Memory B cell (primary cell): ENCODE measurements at places on chromosomes 11 and 22.

GRCh38 chr11:129871914-129872313 is 23.5 kb downstream of the NFRKB start:
- H3K36me3 ChIP-seq: peaks cover 49% of the 10 kb centered on the region
- no peak overlapping the region for H3K27ac ChIP-seq
- peaks cover 2% of the 10 kb centered on the region for H3K4me1 ChIP-seq
- no peak overlapping the region for H3K4me3 ChIP-seq
- DNase-seq: no peak

DNA sequence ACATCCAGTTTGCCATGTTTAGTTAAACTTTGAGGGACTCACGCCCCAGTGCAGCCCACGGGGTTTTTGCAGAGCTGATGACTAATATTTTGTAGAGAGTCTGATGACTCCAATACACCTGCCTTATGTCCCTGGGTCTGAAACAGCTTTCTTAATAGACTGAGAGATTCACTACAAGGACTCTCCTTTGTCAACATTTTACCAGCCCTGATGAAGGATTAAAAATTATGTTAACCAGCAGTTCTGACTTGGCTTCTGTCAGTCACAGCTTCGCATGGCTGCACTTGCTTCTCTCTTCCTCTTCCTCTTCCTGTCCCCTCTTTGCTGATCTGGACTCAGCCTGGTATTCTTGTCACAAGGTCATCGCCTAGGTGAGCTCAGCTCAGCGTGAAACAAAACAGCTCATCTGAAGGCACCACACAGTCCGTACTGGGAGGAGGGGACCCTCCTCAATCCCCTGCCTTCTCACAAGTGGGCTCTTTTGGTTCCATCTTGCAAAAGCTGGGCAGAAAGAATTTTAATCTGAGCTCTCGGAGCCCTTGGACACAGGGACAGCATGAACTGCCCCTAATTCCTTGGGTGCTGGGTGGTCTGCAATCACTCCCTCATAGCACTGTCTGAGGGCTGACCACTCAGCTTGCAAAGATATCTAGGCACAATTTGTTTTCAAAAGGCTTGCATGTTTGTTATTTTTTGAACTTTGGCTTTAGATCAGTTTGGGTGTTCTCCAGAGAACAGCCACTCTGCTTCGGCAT is 38.1 kb upstream of the POU2AF1 start:
- peak overlapping the region; percentile 100 for H3K27ac ChIP-seq
- H3K4me3 ChIP-seq: peak overlapping the region; percentile 74
- H3K4me1 ChIP-seq: peaks cover 82% of the 10 kb centered on the region
- H3K27me3 ChIP-seq: no peaks in the 10 kb centered on the region
- peak; percentile 72 for DNase-seq

GRCh38 chr11:75577207-75577606 is 15.2 kb downstream of the SERPINH1 start:
- no peak for DNase-seq
- peaks cover 3% of the 10 kb centered on the region for H3K36me3 ChIP-seq
- peaks cover 17% of the 10 kb centered on the region for H3K4me1 ChIP-seq
- H3K27ac ChIP-seq: no peak overlapping the region

DNA sequence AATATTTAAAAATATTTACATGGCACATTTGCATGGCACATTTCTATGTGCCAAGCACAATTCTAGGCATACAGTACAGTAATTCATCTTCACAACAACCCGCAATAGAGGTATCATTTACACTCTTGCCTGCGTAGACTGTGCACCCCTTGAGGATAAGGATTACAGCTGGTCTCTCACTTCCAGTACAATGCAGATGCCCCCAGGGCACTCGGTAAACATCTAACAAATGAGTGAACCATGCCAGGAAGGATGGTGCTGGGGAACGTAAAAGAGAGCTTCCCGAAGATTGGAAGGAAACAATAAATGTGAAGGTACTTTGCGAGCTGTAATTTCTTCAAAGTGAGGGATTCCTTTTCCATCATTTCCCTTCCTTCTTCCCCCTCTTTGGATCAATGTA is 1.3 kb downstream of the PRPF19 start:
- H3K27ac ChIP-seq: peak overlapping the region; percentile 96
- peaks cover 46% of the 10 kb centered on the region for H3K4me1 ChIP-seq
- H3K4me3 ChIP-seq: peak overlapping the region; percentile 96
- DNase-seq: no peak

GRCh38 chr11:1117992-1118391 is 39.8 kb upstream of the MUC5AC start:
- no peak overlapping the region for H3K27ac ChIP-seq
- DNase-seq: no peak
- peaks cover 2% of the 10 kb centered on the region for H3K36me3 ChIP-seq

DNA sequence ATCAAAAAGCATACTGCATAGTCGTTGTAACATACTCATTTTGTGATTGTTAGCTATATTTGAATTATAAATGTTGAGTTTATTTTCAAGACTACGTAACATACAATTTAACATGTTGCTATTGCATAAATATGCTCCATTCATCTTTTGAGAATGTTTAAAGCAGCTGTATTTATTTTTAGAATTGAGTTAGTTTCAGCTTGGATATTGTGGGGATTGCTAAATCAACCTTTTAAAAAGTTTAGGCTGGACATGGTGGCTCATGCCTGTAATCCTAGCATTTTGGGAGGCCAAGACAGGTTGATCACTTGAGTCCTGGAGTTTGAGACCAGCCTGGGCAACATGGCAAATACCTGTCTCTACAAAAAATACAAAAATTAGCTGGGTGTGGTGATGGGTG is 288.1 kb downstream of the DYNC2H1 start:
- H3K4me1 ChIP-seq: no peaks in the 10 kb centered on the region
- no peak overlapping the region for H3K4me3 ChIP-seq
- H3K27ac ChIP-seq: no peak overlapping the region

DNA sequence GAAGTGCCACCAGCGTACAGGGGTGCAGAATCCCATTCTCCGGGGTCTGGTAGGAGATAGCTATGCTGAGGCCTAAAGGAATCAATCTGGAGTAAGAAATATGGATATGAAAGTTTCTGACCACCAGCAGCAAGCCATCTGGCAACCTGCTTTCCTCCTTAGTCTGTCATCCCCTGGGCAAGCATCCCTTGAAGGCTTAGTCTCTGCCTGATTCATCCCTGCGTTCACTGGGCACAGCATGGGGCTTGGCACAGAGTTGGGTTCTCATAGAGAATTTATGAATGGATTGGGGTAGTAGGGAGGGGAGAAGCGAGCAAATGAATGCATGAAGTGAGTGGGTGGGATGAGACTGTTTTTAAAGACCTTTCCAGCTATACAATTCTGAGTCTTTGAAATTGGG is 85.8 kb upstream of the NARS2 start:
- no peak overlapping the region for H3K4me3 ChIP-seq
- H3K36me3 ChIP-seq: no peaks in the 10 kb centered on the region
- no peaks in the 10 kb centered on the region for H3K27me3 ChIP-seq
- DNase-seq: no peak
- H3K27ac ChIP-seq: no peak overlapping the region
- no peaks in the 10 kb centered on the region for H3K4me1 ChIP-seq

DNA sequence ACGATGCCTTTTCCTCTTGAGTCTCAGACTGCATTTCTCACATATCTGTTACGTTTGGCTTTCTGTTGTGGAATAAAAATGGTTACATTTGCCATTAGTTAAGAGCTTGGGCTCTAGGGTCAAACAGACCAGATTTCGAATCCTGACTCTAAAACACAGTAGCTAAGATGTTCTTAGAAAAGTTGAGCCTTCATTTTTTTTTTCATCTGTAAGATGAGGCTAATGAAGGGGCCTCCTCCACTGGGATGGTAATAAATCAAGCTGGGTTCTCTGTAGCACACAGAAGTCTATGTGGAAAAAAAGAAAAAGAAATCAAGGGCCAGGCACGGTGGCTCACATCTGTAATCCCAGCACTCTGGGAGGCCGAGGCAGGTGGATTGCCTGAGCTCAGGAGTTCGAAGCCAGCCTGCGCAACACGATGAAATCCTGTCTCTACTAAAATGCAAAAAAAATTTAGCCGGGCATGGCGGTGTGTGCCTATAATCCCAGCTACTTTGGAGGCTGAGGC is 49.9 kb upstream of the CAPRIN1 start:
- DNase-seq: no peak
- H3K4me1 ChIP-seq: peaks cover 3% of the 10 kb centered on the region
- no peaks in the 10 kb centered on the region for H3K36me3 ChIP-seq
- H3K27me3 ChIP-seq: peaks cover 11% of the 10 kb centered on the region

DNA sequence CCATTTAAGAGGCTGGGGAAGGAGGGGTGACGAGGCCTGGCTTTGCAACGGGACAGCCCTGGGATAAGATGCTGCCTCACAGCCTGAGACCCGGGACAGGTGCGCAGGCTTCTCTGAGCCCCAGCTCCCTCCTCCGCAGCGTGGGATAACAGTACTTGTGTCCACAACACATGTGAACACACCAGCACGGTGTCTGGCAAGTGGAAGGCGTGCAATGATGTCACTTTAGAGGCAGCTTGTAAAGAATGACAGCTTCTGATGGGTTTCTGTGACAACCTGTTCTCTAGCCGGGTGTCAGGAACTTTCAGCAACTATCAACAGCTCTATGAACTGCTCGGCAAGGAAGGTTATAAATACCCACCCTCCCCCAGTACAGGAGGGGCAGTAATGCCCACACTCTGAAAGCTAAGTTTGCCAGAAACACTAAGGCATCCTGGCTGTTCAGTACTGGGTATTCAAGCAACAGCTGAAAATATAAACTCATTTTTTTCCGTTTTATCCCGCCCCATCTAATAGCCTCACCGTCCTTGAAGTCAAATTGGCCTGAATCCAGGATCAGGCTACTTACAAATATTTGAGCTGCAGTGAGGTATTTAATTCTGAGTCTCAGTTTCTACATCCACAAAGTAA is 59.7 kb downstream of the MYH9 start:
- H3K27ac ChIP-seq: peak overlapping the region; percentile 96
- H3K36me3 ChIP-seq: peaks cover 27% of the 10 kb centered on the region
- no peaks in the 10 kb centered on the region for H3K27me3 ChIP-seq
- peak overlapping the region; percentile 79 for H3K4me3 ChIP-seq
- H3K4me1 ChIP-seq: peaks cover 54% of the 10 kb centered on the region

DNA sequence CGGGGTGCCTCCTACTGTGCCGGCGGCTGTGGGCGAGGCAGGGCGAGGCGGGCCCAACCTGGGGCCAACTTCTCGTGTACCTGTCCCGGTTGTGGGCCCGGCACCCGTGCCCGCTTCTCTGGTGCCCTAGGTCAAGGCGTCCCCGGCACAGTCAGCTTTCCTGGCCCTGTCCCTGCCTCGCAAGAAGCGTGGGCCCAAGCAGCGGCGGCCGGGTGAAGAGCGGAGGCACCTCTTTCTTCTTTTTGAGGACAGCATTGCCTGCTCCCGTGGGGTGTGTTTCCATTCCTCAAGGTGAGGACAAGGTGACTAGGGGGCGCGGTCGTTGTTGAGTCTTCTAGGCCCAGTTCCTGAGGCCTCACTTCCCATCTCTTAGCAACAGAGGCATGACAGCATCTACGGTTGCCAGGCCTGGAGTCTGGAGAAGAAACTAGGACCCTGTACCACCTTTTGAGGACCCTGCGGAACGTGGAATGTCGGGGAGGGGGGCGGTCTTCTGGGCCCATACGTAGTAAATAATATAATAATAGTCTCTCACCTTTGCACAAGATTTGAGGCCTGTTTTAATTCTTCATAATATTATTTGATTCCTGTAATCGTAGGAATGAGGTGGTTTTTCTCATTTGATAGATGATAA is 418 bp downstream of the ACO2 start:
- peak overlapping the region; percentile 99 for H3K27ac ChIP-seq
- no peak for DNase-seq
- peaks cover 41% of the 10 kb centered on the region for H3K4me1 ChIP-seq
- H3K4me3 ChIP-seq: peak overlapping the region; percentile 89
- peaks cover 25% of the 10 kb centered on the region for H3K36me3 ChIP-seq

GRCh38 chr11:102850973-102851745 is 7.8 kb upstream of the MMP3 start:
- H3K4me1 ChIP-seq: no peaks in the 10 kb centered on the region
- H3K27ac ChIP-seq: no peak overlapping the region
- DNase-seq: no peak

- no peaks in the 10 kb centered on the region for H3K36me3 ChIP-seq
- no peak overlapping the region for H3K27ac ChIP-seq
- H3K27me3 ChIP-seq: peaks cover 6% of the 10 kb centered on the region
Measured at GRCh38 chr11:19800714-19801519, 88.3 kb downstream of the NAV2 start.

DNA sequence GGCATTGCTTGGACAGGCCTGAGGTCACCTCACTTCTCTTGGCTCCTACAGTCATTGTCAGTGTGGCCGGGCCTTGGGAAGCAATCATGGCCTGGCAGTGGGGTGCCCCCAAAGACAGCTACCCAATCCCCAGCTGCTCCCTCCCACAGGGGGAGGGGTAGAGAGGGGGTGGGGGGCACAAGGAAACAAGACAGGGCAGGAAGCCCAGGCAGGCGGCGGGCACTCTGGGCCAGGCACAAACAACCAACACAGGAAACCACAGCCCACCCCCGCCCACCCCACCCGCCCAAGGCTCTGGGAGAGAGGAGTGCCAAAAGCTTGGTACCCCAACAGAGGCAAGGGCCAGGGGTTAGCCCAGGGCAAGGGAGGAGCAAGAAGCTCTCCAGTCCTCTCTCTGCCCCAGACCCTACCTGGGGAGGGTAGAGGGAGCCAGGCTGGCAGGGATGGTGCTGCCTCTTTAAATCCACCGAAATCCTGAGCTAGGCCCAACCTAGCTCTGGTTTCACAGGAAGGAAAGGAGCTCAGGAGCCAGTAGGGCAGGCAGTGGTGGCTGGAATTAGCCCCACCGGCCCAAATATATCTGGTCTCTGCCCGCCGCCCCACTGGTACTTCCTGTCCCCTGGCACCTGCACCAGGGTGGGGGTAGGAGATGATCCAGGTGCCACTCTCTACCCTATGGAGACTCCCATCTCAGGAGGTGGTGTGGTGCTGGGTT is 12.2 kb downstream of the BCL9L start:
- H3K27ac ChIP-seq: peak overlapping the region; percentile 94
- H3K4me1 ChIP-seq: peaks cover 63% of the 10 kb centered on the region
- H3K36me3 ChIP-seq: no peaks in the 10 kb centered on the region
- peak overlapping the region; percentile 52 for H3K4me3 ChIP-seq
- no peaks in the 10 kb centered on the region for H3K27me3 ChIP-seq
- DNase-seq: no peak

- no peak overlapping the region for H3K4me3 ChIP-seq
- H3K4me1 ChIP-seq: no peaks in the 10 kb centered on the region
- no peak for DNase-seq
Measured at GRCh38 chr22:41713004-41713403, 13.7 kb downstream of the MEI1 start.

- H3K4me3 ChIP-seq: no peak overlapping the region
- H3K4me1 ChIP-seq: peaks cover 19% of the 10 kb centered on the region
- H3K27me3 ChIP-seq: no peaks in the 10 kb centered on the region
- no peak for DNase-seq
- peaks cover 6% of the 10 kb centered on the region for H3K36me3 ChIP-seq
Measured at GRCh38 chr11:823441-824291, 4.1 kb upstream of the CRACR2B start.
